ENCODE measurements at places on chromosomes 2 and 18.

DNA sequence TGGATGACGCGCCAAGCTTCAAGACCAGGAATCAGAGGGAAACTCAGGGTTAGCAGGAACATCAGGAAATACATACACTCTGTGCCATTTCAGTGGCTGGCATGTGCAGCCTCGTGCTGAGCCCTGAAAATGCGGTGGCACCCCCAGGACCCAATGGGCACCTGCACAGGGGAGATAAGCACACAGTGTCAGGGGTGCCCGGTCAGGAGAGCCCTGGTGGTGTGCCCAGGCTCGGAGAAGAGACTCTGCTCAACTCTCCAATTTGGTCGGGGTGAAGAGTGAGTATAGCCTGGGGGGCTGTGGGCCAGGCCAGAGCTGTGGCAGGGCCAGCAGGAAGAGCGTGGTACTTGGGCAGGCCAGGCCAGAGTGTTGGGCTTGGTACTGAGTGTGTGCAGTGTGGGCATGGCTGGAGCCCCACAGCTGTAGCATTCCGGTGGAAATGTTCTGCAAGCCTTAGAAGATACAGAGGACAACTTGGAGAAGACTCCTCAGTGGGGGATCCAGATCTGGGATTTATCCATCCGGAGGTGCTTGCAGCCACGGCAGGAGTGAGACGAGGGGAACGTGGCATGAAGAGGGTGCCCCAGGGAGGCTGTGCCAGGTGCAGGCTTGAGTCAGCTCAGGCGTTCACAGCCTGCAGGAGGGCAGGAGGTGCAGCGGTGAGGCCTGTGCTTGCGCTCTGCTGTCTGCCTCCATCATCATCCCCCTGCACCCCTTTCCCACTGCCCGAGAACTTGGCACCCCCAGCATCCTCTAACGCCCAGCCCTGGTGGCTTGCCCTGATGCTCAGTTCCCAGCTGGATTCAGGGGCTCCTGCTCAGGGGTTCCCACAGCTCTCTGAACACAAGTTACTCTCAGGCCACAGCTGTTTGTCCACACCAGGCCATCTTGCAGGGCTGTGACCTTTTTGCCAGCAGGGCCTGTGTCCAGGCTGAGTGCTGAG, 451.7 kb upstream of the HS6ST1 start:
- no peak for DNase-seq

DNA sequence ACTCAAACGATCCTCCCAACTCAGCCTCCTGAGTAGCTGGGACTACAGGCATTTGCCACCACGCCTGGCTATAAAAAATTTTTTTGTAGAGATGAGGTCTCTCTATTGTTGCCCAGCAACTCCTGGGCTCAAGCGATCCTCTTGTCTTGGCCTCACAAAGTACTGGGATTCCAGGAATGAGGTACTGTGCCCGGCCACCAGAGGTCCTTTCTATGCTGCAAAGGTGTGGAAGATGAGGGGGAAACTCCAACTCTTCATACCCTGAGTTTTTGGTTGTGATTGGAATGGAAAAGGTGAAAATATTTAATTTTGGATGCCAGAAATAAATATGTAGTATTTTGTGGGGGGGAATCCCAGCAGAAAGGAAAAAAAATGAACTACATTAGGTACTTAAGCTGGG, 36.0 kb downstream of the MRPL33 start:
- DNase-seq: no peak

- DNase-seq: peak; percentile 80
These were observed 280 bp upstream of the CYP1B1 start for GRCh38 chr2:38076152-38076709.

- DNase-seq: no peak
These were observed 112.4 kb upstream of the DDX18 start for GRCh38 chr2:117702098-117702497.

- no peak for DNase-seq
These were observed 234.8 kb upstream of the PIK3C3 start for GRCh38 chr18:41720226-41720625.

GRCh38 chr2:71877636-71878035, 270.0 kb downstream of the CYP26B1 start:
- no peak for DNase-seq

DNA sequence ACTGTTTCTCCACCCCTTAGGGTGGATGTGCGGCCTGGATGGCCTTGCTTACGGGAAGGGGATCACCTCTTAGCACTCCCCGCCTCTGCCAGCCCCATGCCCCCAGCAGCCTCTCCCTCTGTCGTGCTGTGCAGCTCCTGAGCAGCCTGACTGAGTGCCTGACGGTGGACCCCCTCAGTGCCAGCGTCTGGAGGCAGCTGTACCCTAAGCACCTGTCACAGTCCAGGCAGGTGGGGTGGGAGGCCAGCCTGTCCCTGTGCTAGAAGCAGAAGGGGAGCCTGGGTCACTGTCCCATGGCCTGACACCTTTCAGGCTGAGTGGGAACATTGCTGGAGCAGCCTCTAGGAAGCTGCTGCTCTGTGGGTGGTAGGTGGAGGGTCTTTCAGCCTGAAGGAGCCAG, 5.2 kb downstream of the TMEM214 start:
- no peak for DNase-seq

GRCh38 chr2:46666044-46666679, 186.8 kb downstream of the TMEM247 start:
- no peak for DNase-seq

DNA sequence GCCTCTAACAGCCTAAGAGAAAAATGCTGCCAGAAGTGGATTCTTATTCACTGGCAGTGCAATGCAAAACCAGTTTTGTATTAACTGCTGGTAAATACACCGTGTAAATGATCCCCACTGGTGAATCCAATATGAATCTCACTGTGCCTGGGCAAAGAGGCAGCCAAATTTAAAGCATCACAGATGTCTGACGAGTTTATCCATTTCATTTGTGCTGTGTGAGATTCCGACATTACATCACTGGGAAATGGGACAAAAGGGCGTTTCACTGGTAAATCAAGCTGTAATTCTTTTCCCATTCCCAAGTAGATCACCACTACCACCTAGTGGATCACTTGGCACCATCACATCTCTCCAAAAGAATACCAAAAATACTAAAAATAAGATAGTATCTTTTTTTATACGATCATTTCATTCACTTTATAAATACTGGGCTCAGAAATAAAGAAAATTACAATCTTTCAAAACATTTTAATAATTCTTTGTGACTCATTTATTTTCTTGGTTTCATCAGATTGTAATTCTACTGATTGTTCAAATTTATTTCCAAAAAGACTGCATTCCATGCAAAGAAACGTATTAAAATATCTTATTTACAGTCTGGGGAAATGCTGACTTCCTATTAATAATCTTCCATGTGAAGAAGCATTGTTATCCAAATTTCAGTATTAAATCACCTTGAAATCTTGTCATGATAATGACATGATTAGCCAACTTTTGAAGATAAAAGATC, 125.6 kb downstream of the GRB14 start:
- DNase-seq: peak; percentile 16
